ENCODE measurements at places on chromosomes 12 and 14.

- DNase-seq, result no peak
Observed at GRCh38 chr14:69945912-69946311, 66.7 kb downstream of the SMOC1 start.

DNA sequence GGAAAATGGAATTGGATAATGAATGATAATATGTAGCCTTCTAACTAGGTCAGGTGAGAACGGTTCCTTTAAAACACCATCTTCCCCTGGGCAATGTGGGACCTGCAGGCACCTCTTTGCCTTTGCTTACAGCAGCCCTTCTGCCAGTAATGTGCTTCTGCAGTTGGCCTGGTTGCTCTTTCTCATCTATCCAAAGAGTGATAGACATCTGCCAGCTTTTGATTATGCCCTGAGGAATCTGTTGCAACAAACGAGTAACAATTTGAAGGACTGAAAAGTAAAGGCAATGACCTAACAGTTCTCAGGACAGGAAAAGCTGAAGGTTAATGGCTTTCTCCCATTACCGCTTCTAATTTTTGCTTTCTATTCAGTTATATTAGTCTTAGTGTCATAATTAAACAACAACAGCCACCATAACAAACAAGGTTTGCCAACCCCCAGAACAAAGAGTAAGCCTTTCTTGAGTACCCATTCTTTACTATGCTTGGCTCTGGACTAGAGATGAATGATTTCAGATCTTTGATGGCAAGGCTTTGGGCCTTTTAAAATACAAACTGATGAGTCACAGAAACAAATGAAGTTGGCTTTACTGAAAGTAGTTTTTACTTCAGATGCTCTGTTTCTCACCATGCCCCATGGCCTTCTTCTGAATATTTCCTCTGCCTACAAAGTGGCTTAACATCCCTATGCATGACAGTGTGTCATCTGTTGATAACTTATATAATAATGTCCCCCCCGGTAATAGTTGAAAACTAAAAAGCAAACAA is 76.1 kb upstream of the KRR1 start:
- no peak for DNase-seq

GRCh38 chr14:59278111-59278510 is 89.6 kb downstream of the DAAM1 start:
- no peak for DNase-seq

- peak; percentile 33 for DNase-seq
Observed at GRCh38 chr14:59538936-59539335, 37.7 kb downstream of the CCDC175 start.

- no peak for DNase-seq
Observed at GRCh38 chr12:30692470-30692869, 3.2 kb downstream of the IPO8 start.

DNA sequence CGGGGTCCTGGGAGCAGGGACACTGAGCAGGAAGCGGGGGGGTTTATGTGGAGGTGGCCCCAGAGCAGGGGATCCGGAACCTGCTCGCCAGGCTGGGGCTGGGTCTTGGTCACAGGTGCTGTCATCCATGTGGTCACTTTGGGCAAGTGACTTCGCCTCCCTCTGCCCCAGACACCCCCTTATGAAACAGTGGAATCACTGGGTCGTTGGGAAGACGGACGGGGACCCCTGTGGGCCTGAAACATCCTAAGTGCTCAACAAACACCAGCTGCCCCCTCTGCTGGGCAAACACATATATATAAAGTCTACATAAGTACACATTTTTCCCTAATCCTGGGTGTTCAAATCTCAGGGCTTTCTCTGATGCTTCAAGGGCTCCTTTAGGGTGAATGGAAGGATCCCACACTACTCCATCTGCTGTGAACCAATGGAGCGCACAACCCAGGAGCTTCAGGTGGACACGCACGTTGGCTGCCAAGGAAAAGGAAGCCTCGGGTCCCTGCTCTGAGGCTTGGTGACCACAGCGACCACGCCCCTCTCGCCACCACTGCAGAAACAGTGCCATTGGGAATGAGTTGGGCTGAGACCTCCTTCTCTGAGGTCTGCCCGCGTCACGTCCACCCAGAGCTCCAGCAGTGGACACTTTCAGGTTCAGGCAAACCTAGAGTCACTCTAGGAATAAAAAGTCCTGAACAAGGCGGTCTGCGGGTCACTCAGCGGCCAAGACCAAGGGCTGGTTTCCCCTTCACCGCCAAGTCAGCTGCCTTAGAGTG is 54.6 kb downstream of the CDC42BPB start:
- no peak for DNase-seq

- DNase-seq, result no peak
Observed at GRCh38 chr12:130334399-130334798, 3.3 kb upstream of the PIWIL1 start.

DNA sequence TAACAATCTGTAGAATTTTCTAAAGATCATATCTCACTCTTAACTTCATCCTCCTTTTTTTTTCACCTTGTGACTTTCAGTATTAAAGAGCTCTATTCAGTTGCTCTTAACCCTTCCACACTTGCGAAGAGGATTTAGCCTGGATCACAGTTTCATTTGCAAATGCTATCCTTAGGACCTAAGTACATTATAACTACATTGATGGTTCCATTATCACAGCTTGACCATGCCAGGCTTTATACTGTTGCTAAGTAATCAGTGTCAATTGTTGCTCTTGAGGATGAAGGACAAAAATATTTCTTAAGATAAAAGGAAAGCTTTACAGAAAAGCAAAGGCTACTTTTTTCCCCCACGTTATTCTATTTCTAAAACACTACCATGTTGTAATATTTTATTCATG is 122.2 kb downstream of the PDZRN4 start:
- no peak for DNase-seq
